Smooth muscle cell of bladder (primary cell): ENCODE measurements at places on chromosomes 12 and 14. TPM values are rescaled to one million over a fixed set of nuclear protein-coding genes. Genes with fewer than 3 reads are reported as not detected.

The LTB4R2 gene
- total RNA-seq = 1.6 and 2.7 TPM in 2 replicates

The SERPINA1 gene
- under 0.01 TPM in 1 of 2 replicates, not detected in the other for total RNA-seq

The OTOGL gene
- total RNA-seq = 0.09 and 0.14 TPM in 2 replicates

The FAM90A1 gene
- under 0.01 and 0.09 TPM in 2 replicates for total RNA-seq

The HPD gene
- total RNA-seq = 2.2 and 11.9 TPM in 2 replicates

The GALC gene
- 24.7 and 26.4 TPM in 2 replicates for total RNA-seq

The PAH gene
- total RNA-seq = not detected in 2 replicates
